ENCODE measurements at places on chromosomes 7 and 10.

DNA sequence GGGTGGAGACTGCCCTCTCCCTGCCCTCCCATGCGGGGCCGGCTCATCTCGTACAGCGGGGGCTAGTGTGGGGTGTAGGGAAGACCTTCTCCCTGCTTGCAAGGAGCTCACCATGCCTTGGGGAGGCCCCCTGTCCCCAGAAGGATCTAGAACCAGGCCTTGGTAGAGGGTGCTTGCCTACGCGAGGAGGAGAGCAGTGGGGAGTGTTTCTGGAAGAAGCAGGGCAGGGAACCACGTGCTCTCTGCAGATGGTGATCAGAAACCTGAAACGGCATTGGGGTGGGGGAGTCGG is 2.7 kb downstream of the MAFK start:
- DNase-seq = no peak

GRCh38 chr7:69739931-69740431 is 141.7 kb downstream of the AUTS2 start:
- DNase-seq = no peak

GRCh38 chr10:102517553-102517952 is 13.8 kb downstream of the SUFU start:
- no peak for DNase-seq

DNA sequence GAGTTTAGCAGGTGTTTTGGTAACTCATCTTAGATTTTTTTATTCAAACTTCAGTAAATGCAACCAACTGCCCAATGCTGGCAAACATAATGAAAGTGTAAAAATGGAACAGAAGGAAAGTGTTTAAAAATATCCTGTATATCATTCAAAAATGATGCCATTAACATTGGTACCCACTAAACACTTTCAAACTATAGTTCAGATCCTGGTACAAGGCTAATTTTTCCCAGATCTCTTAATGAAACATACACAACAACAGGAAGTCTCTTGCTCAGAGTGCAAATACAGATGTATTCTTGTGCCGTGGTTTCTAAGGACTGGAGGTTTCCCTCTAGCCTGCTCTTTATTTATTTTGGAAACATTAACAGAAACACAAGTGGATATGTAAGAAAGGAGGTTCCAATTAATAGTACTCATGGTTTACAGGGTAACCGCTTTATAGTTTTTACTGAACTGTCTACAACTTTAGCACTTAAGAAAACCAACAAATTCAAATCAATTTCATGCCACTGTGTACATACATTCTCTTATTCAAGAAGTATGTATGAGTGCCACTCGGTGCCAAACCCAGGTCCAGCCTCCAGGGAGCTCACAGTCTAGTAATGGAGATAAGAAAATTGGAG is 176.0 kb upstream of the AKR1E2 start:
- DNase-seq = no peak

GRCh38 chr10:95440756-95441546 is 120.2 kb downstream of the SORBS1 start:
- DNase-seq = no peak

- DNase-seq = peak; percentile 46
Observed at GRCh38 chr10:112899391-112900065, 50.5 kb upstream of the TCF7L2 start.

DNA sequence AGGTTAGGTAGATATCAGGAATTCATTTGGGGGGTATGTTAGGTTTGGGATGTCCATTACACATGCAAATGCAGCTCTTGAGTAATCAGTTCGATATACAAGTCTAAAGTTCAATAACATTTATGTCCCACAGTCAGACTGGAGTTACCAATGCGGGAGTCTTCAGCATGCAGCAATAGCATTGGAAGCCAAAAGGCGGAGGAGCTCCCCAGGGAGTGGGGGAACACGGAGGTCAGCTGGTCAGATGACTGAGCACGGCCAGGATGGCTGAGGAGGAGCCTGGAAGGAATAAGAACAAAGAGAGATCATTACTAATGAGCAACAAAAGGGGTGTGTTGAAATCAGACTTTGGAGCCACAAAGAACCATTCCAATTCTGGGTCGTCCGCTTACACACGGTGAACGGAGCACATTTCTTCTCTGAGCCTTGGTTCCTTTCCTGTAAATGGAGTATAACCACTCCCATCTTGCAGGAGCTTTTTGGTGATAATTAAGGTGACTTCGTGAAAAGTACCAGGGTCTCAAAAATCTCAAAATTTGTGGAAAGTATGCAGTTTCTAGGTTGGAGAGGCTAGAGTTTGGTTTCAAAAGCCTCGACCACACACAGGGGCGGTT is 478 bp upstream of the ZNF22 start:
- DNase-seq = peak; percentile 67

GRCh38 chr7:52862321-52862720 is 173.1 kb upstream of the POM121L12 start:
- no peak for DNase-seq

GRCh38 chr7:92768501-92769393 is 67.6 kb downstream of the CDK6 start:
- peak; percentile 86 for DNase-seq

DNA sequence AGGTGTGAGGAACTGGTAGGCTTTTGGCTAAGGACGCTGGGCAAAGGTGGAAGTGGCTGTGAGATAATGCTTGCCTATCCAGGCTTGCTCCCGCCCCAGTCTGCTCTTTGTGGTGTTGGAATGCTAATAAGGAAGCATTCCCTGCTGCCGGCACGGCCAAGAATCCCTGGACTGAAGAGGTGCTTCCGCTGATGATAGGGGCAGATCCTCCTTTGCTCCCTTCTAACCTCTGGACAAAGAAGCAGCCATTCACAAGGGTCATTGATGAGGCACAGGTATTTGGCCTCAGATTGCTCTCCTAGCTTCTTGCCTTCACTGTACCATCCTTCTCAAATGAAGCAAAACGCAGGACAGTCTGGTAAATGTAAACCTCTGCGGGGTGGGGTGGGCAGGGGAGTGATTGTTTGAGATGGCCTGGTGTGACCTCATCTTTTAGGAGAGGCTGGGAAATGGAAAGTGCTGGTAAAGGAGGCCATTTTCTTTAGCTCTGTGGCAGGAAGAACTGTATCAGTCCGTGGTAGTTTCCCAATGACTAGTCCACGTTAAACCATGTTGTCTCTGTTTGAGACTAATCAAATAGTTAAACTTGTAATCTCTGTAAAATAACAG is 1.7 kb downstream of the PGAM1 start:
- DNase-seq = peak; percentile 80

DNA sequence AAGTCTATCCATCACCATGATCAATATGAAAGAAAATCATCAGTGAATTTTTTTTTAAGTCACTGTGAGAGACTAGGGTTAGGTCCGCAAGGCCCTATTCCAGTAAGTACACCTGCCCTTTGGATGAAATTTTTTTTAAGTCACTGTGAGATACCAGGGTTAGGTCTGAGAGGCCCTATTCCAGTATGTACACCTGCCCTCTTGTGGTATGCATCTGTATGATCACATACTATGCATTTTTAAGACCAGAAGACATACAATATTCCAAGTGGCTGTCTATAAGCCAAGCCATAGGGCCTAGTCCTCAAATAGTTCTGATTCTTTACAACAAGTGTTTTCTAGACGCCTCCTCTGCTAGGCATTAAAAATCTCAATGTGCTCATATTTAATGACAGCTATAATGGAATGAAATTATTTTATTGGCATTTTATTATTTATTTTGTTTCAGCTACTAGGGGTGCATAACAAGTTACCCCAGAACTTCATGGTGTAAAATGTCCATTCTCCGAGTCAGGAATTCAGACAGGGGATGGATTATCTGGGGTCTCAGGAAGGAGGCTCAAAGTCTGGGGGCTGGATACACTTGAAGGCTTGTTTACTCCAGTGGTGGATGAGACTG is 53.1 kb downstream of the TEX36 start:
- DNase-seq = no peak

DNA sequence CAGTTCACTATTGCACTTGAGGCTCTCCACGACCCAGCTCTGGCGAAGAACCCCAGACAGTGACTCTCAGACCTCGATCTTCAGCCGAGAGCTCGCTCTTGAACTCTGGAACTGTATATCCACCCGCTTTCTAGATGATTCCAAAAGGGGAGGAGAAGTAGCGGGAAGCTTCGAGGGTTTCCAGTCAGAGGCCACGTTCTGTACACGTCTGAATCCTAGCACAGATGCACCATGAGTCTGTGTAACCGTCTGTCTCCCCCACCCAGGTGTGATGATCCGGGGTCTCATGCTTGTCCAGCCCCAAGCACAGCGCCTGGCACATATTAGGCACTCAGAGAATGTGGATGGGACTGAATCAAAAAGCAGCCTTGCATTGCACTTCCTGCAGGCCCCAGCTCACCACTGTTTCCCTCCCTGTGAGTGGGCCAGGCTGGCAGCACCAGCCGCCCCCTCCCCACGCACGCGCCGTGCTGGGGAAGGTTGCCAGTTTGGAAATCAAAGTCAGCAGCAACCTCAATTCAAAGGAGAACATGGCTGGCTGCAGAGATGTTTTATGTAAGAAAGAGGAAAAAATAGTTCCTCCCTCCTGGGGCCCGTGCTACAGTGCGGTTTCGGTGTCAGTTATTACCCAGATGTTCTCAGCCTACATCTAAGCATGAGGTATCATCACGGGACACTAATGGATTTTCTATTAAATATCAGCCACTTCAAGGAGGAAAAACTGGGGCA is 5.7 kb downstream of the GRID2IP start:
- peak; percentile 36 for DNase-seq

DNA sequence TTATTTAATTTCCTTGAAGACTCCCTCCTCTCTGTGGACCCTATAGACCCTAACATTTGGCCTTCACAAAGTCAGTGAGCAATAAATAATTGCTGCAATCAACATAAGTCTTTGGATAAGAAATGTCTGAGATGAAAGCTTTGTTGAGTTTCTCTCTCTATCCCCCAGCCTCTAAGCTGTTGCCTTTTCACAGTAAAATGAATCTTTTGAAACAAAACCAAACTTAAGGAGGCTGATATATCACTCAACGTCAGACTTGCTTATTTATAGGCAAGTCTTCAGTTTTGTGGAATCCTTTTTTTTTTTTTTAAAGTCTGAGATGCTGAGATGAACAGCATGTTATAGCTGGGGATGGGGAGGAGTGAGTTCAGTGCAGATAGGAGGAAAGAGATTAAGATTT is 10.0 kb downstream of the CPED1 start:
- DNase-seq = no peak

GRCh38 chr10:97701438-97702069 is 12.0 kb upstream of the MARVELD1 start:
- peak; percentile 78 for DNase-seq
